ENCODE measurements at places on chromosomes 7 and 10. TPM values are rescaled to one million over a fixed set of nuclear protein-coding genes. Genes with fewer than 3 reads are reported as not detected.

The TRPV6 gene
- total RNA-seq: not detected

The TMEM270 gene
- total RNA-seq: not detected

The MSMB gene
- not detected for total RNA-seq

The SFMBT2 gene
- total RNA-seq: under 0.01 TPM

The HOXA4 gene
- total RNA-seq: 0.24 TPM

The FKBP6 gene
- not detected for total RNA-seq

The CDK14 gene
- total RNA-seq: 10.4 TPM

The ANXA11 gene
- total RNA-seq: 38.8 TPM

The GSTO2 gene
- total RNA-seq: 41.8 TPM

The SUN3 gene
- total RNA-seq: not detected

The CLRN3 gene
- total RNA-seq: not detected

The TUBB8 gene
- not detected for total RNA-seq

The CREB5 gene
- 10.6 TPM for total RNA-seq

The CAMK1D gene
- total RNA-seq: 2.2 TPM

The ZNF316 gene
- total RNA-seq: 19.0 TPM

The PRPS1L1 gene
- not detected for total RNA-seq

The PTN gene
- 0.24 TPM for total RNA-seq

The KCNH2 gene
- 0.21 TPM for total RNA-seq

The MPLKIP gene
- total RNA-seq: 21.4 TPM

The NUDCD3 gene
- total RNA-seq: 64.4 TPM

The FAM221A gene
- total RNA-seq: 1.2 TPM

The CTBP2 gene
- total RNA-seq: 125 TPM

The HMX2 gene
- total RNA-seq: not detected
